ENCODE measurements at places on chromosomes 6 and 20.

- DNase-seq: no peak
Observed at GRCh38 chr20:6940048-6940447, 172.6 kb downstream of the BMP2 start.

GRCh38 chr20:20432618-20433286, 64.8 kb downstream of the INSM1 start:
- no peak for DNase-seq

DNA sequence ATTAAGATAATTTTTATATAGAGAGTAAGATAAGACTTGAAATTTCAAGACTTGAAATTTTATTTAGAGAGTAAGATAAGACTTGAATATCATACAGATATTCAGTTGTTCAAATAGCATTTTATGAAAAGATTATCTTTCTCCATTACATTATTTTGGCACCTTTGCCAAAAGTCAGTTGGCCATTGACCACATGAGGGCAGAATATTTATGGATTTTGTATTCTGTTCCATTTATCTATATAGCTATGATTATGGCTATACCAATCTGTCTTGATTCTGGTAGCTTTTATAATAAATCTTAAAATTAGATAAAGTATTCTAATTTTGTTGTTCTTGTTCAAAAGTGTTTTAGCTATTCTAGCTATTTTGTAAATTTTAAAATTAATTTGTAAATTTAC, 537.9 kb upstream of the GJE1 start:
- DNase-seq: no peak

DNA sequence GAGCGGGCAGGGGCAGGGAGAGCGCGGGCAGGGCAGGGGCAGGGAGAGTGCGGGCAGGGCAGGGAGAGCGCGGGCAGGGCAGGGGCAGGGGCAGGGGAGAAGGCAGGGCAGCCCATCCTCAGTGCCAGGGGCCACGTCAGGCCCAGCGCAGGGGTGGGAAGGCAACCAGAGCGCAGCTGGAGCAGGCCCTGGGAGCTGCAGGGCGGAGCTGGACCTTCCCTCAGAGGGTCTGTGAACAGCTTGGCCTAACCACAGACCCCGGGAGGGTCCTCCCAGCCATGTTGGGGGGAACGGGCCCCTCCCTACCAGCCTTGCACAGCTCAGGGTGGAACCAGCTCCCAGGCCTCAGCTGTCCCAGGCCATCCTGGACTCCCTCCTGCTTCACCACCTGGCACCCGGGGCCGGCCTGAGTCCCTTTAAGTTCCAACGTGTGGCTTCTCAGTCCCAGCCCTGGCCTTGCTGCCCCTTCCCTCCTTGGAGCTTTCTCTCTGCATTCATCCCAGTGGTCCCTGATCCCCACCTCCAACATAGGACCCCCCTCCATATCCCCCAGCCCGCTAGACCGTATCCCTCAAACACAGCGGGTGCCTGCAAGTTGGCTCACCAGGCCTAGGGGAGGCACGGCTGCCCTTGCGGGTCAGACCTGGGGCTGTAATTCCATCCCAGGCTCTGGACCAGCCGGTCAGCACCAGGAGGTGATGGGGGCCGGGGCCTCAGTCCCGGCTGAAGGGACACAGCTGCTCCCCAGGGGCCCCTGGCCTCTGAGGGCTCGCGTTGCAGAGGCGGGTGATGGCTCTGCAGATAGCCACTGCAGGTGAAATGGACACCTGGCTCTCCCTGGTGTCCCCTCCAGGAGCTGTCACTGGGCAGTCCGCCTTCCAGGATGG, 5.6 kb upstream of the ZBTB46 start:
- DNase-seq: no peak

DNA sequence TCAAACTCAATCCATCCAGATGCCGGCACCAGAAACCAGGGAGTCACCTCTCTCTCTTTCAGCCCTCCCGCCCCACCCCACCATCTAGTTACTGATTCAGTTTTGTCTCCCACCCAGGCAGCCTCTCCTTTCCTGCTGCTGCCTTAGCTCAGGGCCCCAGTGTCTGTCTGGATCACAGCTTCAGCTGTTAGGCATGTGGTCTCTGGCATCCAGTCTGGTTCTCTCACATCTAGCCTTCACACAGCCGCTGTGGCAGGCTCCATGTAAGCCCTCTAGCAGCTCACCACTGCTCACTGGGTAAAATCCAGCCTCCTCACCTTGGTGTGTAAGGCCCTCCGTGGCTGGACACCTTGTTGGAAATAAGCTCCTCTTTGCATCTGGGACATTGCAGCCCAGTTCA, 21.3 kb downstream of the AARS2 start:
- no peak for DNase-seq

- no peak for DNase-seq
Observed at GRCh38 chr6:12509060-12509459, 207.5 kb upstream of the PHACTR1 start.

DNA sequence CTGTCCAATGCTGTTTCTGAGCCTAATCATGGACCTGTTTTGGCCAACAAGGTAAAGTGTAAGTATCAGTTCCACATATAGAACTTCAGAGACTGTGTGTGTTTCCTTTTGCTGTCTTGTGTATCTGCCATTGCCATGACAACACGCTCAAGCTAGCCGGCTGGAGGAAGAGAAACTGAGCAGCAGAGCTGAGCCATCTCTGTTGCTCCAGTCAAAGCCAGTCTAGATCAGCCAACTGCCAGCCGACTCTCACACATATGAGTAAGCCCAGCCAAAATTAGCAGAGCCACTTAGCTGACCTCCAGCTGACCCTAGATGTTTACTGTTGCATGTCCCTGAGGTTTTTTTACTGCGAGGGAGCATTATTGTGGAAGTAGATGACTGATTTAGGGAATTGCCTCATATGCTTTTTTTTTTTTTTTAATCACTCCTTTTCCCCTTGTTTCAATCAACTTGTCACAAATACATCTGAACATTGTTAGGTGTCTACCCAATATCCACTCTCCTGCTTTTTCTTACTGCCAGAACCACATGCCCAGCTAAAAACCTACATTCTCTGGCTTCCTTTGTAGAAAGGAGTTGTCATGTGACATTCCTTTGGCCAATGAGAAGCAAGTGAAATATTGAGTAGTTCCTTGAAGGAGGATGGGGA, 304.3 kb upstream of the SUPT3H start:
- DNase-seq: no peak

DNA sequence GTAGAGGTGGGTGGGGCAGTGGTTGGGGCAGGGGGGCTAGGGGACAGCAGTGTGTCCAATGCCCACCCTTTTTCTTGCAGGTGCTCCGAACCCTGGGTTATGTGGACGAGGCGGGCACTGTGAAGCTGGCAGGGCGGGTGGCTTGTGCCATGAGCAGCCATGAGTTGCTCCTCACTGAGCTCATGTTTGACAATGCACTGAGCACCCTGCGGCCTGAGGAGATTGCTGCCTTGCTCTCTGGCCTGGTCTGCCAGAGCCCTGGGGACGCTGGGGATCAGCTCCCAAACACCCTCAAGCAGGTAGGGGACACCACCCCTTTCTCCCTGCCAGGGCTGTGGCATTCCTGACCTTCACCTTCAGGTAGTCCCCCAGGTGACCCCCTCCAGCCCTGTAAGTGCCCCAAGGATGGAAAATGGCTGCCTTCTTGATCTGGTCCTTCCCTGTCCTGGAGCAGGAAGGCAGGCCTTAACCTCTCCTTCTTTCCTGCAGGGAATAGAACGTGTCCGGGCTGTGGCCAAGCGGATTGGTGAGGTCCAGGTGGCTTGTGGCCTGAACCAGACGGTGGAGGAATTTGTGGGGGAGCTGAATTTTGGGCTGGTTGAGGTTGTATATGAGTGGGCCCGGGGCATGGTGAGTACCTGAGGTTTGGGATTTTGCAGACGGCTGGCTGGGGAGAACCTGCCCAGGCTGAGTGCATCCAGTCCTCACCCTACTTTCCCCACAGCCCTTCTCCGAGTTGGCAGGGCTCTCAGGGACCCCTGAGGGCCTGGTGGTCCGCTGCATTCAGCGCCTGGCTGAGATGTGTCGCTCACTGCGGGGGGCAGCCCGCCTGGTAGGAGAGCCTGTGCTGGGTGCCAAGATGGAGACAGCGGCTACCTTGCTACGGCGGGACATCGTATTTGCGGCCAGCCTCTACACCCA, 2.9 kb downstream of the DXO start:
- DNase-seq: no peak

GRCh38 chr6:100810015-100810414, 71.1 kb downstream of the ASCC3 start:
- DNase-seq: no peak

Measured in NCI-H345 (cell line).